ENCODE measurements at places on chromosomes 7 and 10.
A peak's percentile ranks its signal among the peaks of the same experiment; 100 is the strongest.

DNA sequence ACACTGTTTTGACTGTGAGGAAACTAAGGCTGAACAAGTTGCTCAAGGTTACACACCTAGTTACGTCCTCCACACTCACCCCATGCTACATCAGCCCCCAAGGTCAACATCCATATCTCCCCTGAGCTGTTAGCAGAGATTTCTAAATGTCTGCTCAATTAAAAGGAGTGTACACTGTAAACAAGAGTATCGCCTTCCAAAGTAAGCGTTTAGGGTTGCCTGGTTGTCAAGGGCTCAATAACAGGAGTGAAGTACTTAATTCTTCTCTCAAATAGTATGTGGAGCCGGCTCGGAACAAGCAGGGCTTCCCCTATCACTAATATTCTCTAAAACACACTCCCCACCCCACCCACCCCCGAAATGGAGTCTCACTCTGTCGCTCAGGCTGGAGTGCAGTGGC, 412.8 kb upstream of the GALNT17 start:
- DNase-seq, result no peak

DNA sequence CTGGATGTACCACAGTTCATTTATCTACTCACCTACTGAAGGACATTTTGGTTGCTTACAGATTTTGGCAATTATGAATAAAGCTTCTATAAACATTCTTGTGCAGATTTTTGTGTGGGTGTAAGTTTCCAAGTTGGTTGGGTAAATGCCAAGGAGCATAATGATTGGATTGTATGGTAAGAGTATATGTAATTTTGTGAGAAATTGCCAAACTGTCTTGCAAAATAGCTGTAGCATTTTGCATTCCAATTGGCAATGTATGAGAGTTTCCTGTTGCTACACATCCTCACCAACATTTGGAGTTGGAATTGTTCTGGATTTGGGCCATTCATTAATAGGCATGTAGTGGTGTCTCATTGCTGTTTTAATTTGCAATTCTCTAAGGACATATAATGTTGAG, 33.9 kb upstream of the HYAL4 start:
- DNase-seq, result no peak

DNA sequence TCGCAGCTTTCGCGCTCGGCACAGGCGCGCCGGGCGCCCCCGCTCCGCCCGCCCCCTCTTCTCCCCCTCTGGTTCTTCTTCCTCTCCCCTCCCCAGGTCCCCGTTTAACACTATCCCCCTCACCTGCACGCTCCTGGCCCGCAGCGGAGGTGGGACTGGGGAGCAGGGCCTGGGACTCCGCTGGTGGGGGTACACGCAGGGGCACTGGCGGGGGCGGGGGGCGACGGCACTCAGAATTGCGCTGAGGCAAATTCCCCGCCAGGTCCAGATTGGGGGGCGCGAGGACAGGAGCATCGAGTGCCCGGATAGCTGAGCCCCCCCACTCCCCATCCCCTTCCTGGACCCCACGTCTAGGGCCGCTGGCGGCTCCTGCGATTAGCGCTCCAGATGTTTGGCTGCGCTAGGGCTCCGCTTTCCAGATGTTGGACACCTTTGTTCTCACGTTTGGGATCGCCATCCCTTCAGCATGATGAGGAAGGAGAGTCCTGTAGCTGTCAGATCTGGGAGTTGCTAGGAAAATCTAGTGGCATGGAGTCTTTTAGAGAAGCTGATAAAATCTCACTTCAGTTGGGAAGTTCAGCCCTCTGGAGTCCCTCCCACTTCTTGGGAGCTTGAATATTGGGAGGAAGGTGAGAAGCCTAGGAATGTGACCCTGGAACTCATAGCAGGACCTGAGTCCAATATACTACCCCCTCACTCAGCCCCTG, 31.4 kb upstream of the PAX2 start:
- no peak for DNase-seq

GRCh38 chr7:87810130-87810529, 66.0 kb downstream of the SLC25A40 start:
- DNase-seq, result no peak

GRCh38 chr10:59894114-59894513, 12.2 kb downstream of the CCDC6 start:
- peak; percentile 69 for DNase-seq

- DNase-seq, result no peak
These were observed 374.6 kb downstream of the KIF20B start for GRCh38 chr10:90075995-90076394.

- DNase-seq, result peak; percentile 2
These were observed 3.8 kb upstream of the DDX50 start for GRCh38 chr10:68897336-68897741.

GRCh38 chr10:102919246-102919959, 1.3 kb downstream of the CNNM2 start:
- no peak for DNase-seq
